ENCODE measurements at places on chromosomes 6 and 20.

DNA sequence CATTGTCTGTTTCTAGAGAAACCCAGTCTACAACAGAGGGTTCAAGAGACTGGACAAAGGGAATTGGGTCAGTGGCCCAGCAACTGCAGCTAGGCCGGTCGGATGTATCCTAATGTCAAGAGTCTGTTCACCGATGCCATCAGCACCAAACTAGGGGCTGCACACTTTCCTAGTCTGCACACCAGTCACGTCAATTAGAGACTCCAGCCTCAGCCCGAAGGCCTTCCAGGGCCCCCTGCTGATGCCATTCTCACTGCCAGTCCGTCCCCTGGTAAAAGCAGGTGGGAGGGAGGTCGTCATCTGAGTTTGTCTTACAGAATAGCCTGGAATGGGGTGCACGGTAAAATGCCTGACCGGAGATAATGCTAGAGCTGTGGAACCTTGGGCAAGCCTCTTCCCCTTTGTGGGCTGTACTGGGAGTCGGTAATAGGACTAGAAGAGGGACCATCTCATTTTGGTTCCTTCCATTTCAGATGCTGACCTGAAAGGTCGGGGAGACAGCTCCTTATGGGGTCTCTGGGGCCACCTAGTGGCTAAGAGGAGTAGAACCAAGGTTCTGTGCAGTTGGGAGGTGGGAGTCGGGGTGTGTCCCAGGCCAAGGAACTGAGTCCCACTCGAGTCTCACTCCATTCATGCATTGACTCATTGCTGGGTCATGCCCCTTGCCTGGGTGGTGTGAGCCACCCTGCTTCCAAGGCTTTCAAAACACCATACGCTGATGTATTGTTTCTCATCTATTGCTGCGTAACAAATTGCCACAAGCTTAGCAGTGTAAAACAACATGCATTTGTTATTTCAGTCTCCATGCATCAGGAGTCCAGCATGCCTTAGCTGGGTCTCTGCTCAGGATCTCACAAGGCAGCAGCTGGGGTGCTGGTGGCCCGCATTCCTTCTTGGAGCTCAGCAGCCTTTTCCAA, 5.1 kb downstream of the SOX12 start:
- DNase-seq, result no peak

GRCh38 chr6:74573613-74574012, 632.2 kb downstream of the COL12A1 start:
- DNase-seq, result no peak

DNA sequence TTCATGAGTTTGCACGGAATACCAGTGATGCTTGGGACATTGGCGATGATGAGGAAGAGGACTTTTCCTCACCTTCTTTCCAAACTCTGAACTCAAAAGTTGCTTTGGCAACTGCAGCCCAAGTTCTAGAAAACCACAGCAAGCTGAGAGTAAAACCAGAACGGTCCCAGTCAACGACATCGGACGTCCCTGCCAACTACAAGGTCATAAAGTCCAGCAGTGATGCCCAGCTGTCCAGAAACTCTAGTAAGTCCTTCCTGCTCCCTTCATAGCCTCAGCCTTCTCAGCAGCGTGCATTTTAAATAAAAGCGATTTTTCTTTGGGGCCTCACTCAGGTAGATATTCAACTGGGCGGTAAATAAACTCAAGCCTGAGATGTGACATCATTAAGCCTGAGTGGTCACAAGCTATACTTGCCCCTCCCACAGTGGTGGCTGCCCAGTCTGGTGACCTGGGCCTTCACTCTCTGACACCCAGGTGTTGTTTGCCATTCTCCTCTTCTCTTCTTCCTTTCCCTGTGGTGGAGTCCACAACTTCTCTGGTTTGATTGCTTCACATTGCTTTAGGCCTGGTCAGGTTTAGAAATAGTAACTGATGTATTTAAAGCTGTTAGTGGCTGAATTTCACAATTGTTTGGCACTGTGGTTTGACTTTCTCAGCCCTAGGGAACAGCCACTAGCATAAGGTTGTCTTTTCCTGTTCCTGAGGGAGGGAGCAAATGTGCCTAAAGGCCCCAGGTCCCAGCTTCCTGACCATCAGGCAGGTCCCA, 21.6 kb upstream of the TMEM217 start:
- DNase-seq, result no peak

DNA sequence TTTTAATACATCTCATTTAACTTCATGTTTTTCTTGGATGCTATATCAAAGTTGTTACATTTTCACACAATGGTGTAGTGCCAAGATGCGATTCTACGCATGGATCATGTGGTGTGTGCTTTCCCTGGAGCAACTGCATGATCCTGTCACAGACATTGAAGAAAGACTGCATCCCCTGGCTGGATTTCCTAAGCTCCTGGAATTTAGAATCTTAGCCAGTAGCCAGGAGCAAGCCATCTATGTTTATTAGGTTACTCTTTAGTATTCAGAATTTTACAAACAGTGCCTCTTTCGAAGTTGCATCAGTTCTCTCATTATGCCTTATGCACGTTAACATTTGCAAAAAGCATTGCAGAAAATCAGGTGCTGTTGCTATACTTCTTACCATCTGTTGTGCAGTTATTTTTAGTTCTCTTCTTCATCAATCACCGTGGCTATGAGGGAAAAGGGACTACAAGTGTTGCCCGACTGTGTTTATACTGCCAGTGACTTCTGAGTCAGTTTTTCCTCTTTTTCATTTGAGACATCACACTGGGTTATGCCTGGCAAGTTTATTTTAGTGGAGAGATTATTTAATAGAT, 584.2 kb downstream of the BCKDHB start:
- DNase-seq, result no peak

DNA sequence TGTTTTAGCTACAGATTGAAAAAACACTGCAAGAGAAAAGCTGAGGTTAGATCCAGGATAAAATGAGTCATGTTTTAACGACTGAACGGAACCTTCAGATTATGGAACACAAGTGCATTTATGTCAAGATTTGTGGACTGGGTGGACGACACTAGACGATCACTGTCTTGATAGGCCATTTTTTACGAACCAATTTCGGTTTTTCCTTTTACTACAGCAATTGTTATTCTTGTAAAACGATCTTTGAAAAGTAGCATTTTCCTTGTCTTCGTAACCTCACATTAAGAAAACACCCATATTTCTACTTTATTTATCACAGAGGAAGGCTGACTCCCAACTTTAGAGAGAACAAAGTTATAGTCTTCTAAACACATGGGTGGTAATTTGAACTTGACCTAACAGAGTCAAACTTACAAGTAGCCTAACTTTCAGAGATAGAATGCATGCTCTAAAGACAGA, 294.2 kb upstream of the TCF21 start:
- DNase-seq, result no peak

- no peak for DNase-seq
These were observed 93.8 kb downstream of the SCP2D1 start for GRCh38 chr20:18907353-18907752.

DNA sequence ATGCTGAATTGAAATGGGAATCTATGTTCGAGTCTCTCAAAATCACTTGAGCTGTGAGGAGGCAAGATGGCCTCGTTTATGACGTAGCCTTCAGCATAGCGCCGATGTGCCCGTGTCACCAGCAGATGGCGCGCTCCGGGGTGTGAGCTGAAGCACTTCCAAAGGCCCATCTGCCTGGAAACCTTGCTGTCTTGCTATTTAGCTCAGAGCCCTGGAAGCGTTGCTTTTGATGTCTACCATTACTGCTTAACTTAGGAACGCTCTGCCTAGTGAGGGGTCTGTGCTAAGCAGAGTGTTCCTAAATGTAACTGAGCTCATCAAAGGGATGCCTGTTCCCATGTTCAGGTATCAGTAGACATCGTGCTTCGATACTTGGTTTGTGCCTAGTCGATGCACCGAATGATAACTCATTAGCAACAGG, 67.7 kb downstream of the SYCP2L start:
- DNase-seq, result peak; percentile 14

DNA sequence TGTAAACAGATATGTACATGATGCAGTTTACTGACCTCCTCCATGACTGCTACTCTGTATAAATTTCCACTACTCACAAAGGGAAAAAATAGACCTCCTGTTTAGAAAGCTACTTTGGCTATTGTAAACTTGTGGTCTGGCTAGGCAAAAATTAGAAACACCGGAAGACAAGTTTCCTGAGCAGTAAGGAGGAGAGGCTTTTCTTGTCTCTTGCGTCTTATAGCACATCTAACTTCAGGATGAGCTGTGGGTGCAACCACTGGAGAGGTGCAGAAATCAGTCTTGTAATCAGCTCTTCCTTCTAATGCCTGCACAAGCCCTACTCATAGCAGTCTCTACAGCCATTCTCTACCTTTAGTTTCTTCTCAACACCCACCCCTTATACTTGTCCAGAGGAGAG, 296.5 kb upstream of the SLC35B3 start:
- DNase-seq, result no peak

DNA sequence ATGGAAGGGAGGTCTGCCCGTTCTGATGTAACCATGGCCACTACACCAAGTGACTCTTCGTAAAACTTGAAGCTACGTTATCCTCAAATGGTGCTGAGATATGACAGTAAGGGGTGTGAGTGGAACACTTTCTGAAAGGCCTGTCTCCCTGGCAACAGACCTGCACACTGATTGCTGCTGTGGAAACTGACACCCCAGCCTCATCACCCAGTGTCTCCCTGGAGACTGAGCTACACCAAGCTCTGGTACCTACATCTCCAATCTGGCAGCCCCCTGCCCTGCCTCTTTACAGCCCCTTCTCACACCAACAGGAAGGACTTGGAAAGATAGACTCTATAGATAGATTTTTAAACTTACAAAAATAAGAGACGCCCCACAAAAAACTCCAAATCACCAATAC, 13.2 kb downstream of the PI16 start:
- DNase-seq, result no peak

GRCh38 chr6:50836231-50836630, 17.6 kb downstream of the TFAP2B start:
- DNase-seq, result no peak

GRCh38 chr6:150027806-150028565, 2.7 kb upstream of the RAET1L start:
- DNase-seq, result no peak

GRCh38 chr6:41717392-41717736, 18.0 kb downstream of the TFEB start:
- DNase-seq, result no peak

DNA sequence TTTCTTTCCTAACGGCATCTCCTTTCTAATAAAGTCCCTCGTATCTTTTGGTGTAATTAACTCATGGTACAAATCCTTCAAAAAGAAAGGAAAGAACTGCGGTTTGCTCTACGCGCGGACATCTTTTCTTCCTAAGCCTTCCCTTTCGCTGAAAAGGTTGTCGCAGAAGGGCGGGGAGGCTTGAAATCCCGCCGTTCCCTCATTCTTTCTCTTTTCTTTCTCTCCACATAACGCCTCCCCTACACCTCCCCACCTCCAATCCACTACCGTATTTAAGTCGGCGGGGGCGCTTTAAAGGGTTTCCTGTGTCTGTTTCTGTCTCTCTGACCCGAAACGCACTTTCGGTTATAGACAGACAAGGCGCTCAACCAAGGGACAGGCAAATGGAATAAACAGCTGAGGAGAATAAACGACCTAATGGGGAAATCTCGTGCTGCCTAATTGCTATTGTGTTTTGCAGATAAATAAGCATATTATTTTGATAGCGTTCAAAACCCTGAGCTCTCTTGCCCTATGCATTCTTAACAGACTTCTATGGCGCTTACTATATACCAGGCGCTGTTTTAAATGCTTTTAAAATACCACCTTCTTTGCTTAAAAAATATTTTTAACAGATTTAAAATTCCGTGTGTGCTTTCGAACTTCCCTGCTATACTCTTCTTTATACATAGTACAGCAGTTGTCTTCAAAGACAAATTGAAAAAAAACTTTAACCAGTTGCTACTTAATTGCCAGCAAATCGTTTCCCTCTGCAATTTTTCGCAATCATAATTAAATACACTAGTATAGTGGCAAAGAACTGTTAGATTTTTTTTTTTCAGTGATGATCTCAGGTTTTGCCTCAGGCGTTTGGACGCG, 2.5 kb upstream of the HEY2 start:
- DNase-seq, result no peak

DNA sequence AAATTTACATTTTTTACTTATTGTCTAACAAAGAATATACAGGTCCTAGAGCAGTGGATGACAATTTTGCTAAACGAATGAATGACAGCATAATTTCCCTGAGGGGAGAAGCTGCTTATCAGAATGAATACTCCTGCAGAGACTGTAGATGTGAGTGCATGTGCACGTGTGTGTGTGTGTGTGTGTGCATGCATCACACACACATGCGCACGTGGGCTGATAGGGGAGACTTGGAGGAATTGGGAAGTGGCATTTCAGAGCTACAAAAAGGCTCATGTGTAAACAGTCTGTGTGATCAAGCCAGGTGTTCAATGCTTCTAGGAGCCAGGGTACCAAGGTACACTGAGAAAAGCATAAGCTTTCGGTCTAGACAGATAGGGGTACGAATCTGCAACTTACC, 93.5 kb upstream of the SASH1 start:
- DNase-seq, result no peak

DNA sequence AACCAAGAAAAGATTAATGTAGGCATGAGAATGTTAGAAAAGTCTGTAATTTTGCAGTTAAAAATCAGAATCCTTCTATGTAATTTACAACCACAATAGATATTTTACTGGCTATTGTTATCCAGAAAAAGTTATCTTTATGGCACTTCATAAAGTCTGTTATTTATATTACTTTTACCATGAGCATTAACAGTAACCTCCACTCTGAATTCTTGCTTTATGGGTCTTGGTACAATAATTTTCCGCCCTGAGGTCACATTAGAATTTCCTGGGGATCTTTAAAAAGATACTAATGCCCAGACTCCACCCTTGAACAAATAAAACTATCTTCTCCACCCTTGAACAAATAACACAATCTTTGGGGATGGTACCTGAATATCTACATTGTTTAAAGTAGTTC, 9.6 kb downstream of the RSPO3 start:
- DNase-seq, result no peak

DNA sequence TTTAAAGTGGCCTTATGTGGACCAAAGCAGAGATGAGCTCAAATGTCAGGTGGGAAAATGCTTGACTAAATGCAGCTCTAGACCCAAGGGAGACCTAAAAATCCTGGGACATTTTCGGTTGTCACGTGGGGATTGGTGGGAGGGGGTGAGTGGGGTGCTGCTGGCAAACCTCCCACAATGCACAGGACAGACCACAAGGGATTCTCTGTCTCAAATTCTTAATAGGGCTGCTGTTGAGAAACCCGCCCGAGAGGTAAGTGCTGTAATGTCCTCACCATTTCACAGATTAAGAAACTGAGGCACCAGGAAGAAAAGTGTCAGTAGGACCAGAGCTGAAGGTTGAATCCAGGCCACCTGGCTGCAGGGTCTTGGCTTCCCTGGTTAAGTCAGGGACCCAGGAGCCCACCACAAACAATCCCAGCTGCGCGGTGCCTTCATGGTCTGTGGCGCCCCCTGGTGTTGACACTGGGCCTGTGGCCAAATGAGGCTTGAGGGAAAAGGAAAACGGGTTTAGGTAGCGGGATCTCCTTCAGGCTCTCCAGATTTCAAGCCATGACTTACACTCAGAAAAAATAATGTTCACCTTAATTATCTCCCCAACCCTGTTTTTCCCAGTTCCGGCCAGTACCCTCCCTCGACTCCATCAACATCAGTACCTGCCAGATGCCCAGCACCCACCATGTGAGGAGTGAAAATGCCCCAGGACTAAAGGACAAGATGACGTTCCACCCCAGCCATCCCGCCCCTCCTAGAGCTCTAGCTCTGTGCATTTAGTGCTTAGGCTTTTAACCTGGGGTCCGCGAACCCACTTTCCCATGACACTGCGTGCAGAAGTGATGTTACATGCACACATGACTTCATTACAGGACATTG, 7.2 kb downstream of the HLA-G start:
- DNase-seq, result peak; percentile 41

- DNase-seq, result no peak
These were observed 229.2 kb downstream of the EPM2A start for GRCh38 chr6:145506136-145506535.

- DNase-seq, result no peak
These were observed 49.8 kb upstream of the THEMIS start for GRCh38 chr6:127950566-127951145.

Measured in stimulated activated CD8-positive, alpha-beta memory T cell treated with anti-CD3 and anti-CD28 coated beads, Interleukin-7, amount 100 ng/mL, for 1 hour (primary cell).